Stimulated activated CD8-positive, alpha-beta memory T cell treated with anti-CD3 and anti-CD28 coated beads, Interleukin-15, amount 100 ng/mL, for 4 hours (primary cell): ENCODE measurements at places on chromosomes 11 and 22.

DNA sequence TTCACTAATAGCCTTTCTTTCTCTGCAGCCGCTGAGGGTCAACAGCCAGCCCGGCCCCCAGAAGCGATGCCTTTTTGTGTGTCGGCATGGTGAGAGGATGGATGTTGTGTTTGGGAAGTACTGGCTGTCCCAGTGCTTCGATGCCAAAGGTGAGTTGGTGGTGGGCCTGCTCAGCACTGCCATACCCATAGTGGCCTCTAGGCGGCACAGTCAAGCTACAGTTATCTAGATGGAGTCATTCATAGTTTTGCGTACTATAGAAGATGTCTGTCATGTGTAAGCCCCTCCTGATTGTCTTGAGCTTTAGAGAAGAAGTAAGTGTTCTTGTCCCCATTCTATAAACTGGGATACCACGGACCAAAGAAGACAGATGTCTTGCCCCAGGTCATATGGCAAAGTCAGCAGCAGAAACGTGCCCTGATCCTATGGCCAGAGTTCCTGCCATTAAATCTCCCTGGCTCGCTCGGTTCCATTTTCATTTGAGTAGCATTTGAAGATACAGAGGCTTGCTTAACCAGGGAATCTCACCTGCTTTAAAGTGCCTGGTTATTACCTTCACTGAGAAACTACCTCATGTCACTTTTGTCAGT lies 42.1 kb upstream of the CRTAM start:
- peak; percentile 41 for DNase-seq

GRCh38 chr11:67027943-67028542 lies 5.1 kb downstream of the SYT12 start:
- DNase-seq = no peak

DNA sequence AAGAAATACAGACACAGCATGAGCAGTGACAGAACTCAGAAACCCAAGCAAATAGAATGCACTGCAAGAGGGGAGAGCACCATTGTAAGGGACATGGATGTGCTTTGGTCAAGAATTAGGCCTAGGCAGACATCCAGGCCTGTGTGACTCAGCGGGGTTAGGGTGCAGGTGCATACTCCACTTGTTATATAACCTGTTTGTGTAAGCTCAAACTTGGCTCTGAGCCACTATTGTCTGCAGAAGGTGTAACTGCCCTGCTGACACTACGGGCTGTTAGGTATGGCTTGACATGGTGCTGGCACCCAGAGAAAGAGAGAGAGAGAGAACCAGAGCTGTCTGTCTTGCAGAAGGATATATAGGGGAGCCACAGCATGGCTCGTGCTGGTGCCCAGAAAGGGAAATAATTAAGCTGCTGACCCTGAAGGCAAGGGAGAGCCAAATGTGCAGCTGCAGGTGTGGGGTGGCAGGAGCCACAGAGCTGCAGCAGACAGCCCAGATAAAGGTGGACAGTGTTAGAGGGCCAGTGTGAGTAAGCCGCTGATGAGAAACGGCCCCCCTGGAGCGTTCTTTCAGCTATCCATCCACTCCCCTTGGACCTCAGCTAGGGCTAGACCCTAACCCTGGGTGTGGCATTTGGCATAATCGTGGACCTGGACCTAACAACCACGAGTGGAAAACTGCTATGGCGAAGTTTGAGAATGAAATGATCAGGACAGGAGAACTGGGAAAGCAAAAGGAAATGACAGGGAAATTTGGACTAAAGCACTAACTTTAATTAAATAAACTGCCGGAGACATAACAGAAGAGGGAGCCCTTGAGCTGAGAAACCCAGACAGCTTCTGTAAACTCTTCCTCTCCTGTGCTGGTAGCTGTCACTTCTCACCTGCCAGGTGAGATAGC lies 253.0 kb upstream of the CCDC179 start:
- DNase-seq = no peak

DNA sequence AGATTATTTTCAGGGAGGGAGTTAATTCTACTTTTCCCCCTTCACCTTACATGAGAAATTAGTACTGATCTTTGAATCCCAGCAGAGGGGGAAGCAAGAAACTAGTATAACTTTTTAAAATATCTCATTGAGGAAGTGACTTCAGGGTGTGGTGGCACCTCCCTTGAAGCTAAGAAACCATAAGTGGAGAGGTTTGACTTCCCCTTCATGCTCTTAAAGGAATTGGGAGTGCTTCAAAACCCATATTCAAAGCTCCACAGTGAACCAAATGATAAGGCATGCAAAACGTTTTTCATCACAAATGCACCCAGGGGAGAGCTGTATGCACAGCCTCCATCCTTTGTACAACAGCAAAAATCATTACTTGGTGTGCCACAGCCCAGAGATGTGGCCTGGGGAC lies 540 bp downstream of the MS4A14 start:
- no peak for DNase-seq

DNA sequence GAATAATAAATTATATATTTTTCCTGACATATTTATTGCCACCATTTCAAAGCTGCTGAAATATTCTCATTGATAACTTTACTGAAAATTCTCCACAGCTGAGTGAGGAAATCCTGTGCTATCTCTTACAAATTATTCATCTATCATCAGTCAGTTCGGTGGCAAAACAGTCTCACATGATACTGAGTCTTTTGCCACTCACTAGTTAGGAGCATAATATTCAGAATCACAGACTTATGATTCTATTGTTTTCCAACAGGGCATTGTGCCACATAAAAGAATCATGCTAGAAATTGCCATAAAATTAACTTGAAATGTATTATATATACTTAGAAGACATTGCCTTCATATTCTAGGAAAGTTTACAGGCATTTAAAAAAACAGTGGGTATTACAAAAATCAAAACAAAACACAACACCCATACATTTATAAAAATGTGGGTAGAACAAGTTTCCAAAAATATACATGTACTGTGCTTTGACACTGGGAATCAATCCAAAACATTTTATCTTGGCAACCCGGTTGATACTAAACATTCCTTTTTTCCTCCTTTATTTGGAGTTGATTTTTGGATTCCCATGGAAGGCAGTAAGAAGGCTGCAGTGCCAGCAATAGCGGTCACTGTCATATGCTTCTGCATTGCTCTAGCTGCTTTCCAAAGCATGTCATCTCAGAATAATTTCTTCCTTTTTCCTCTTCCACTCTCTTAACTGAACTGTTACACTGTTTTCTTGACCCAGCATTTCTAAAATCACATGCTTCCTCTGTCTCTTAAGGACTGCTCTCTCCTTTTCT lies 42.5 kb downstream of the ATG16L2 start:
- DNase-seq = no peak
